Activated naive CD8-positive, alpha-beta T cell treated with anti-CD3 and anti-CD28 coated beads for 36 hours (primary cell): ENCODE measurements at places on chromosomes 11 and 22.
A peak's percentile ranks its signal among the peaks of the same experiment; 100 is the strongest.

DNA sequence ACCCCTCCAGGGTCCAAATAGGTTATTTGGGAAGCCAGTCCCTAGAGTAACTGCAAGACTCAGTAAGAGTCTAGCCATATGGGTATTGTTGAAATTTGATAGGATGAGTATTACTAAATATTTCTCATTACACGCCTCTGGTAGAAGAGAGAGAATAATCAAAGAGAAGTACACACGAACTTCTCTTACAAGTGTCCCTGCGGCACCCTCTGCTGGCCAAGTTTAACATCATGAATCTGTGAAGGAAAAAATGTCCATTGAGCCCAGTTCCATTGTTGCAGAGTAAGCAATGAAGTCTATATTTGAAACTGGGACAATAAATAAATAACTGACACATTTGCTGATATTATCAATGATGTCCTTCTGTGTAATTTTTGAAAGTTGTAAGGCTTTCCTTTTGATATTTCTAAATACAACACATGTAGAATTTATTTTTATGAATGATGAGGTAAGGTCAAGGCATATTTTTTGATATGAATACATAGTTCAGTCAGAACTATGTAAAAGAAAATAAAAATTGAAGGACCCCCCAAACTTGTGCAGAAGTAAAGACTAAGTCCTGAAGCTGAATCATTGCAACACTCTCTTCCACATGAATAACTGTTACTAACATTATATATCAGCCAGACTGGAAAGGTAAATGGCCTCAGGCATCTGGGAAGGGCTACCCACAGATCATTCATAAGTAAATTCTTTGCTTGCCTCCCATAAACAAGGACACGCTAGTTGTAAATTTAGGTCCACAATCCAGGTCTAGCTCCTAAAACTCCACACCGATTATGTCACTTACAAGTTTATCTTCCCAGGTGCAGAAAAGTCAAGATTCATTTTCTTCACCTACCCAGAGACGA is 10.0 kb downstream of the OR51L1 start:
- peak; percentile 6 for DNase-seq

DNA sequence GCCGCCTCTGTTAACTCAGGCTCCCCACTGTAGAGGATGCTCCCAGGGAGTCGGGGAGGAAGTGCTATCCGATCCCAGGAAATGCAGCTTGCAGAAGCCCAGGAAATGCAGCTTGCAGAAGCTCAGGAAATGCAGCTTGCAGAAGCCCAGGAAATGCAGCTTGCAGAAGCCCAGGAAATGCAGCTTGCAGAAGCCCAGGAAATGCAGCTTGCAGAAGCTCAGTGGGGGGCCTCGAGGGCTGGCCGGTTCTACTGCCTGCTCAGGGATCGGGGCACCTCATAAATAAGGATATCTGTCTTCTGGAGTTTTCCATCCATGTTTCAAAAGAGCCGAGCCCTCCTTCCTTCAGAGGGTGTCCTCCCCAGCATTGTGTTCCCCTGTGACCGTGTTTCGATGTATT is 25.1 kb upstream of the SMIM38 start:
- DNase-seq: no peak

DNA sequence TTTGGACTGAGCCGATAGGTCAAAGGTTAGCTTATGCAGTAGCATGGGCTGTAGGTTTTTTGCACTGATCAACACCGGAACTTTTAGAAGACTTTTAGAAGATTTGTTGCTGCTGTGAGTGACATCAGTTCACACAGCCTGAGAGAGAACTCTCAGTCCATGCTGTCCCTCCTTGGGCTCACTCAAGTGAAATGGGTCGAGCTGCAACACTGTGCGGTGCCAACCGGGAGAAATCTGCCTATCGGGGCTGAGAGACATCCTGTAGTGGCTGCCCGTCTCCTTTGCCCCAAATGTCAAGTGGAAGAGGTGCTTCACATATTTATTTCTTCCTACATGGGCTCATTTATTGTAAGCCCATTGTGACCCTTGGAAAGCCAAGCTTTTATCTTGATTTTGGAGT is 170.2 kb downstream of the LDLRAD3 start:
- DNase-seq: no peak

GRCh38 chr11:103703437-103703836 is 333.0 kb upstream of the DDI1 start:
- DNase-seq: no peak

DNA sequence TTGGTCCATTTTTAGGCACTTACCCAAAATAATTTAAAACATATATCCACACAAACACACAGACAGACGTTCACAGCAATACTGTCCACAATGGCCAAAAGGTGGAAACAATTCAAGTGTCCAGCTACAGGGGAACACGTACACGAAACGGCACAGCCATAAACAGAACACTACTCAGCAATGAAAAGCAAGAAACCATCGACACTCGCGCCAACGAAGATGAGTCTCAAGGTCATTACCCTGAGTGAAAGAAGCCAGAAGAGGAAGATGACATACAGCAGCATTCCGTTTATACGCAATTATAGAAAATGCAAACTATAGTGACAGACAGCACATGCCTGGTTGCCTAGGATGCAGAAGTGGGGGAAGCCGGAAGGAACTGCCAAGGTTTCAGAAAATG is 13.4 kb upstream of the COMT start:
- no peak for DNase-seq

- no peak for DNase-seq
Observed at GRCh38 chr22:35986088-35986487, 42.5 kb downstream of the RBFOX2 start.

GRCh38 chr11:134459246-134460061 is 47.4 kb upstream of the B3GAT1 start:
- DNase-seq: no peak

DNA sequence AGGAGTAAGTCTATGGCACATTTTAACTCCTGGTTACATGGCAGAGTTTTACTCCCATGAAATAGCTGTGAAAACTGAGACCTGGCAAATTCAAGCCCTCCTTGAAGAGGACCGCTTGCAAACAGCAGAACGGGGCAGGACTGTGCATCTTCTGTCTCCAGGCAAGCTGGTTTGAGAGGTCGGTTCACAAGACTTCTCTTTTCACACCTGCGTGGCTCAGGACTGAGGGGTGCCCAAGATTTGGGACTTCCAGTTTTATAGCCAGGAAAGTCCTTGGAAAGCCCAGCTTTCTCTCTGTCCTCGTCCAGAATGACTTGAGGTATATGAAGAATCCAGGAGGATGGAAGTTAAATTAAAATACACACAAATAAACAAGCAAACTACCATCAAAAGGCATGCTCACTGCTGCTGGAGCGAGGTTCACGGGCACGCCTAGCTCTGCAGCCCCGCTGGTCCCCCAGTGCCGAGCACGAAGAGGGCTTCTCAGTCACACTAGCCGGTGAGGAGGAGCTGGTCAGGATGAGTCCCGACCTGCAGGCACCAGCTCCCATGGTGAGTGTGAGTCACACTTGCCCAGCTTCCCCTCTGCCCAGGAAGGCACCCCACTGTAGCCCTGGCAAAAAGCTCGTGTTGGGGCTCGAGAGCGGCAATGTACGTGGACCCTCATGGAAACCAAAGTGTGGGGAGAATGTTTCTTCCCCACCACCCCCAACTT is 1382.4 kb downstream of the BRD1 start:
- no peak for DNase-seq

DNA sequence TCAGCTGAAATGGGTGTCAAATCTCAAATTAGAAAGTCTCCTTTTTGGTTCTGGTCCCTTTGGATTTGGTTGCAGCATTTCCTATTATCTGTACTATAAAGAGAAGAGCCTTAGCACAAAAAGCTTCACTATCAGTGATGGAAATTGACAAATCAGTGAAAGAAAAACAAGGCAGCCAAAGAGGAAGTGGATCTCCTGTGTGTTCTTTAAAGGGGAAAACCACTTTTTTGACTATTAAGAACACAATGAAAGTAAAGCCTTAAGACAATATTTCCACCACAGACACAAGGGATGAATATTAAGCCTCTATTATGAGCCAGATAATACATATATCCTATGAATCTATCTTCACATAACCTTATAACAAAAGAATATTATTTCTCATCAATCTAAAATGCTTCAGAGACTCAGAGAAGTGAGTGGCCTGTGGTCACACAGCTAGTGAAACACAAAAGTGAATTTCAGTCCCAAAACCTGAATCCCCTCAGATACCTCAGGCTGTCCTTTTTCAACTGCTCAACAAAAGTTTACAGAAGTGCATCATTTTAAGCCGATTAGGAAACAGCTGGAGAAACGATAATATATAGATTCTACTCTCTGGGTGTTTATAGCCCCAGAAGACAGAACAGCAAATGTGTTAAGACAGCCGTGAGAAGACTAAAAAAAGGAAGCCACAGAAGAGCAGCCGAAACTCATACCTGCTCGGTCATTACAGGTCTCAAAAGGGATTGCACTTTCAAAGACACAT is 24.4 kb upstream of the FSHB start:
- no peak for DNase-seq

DNA sequence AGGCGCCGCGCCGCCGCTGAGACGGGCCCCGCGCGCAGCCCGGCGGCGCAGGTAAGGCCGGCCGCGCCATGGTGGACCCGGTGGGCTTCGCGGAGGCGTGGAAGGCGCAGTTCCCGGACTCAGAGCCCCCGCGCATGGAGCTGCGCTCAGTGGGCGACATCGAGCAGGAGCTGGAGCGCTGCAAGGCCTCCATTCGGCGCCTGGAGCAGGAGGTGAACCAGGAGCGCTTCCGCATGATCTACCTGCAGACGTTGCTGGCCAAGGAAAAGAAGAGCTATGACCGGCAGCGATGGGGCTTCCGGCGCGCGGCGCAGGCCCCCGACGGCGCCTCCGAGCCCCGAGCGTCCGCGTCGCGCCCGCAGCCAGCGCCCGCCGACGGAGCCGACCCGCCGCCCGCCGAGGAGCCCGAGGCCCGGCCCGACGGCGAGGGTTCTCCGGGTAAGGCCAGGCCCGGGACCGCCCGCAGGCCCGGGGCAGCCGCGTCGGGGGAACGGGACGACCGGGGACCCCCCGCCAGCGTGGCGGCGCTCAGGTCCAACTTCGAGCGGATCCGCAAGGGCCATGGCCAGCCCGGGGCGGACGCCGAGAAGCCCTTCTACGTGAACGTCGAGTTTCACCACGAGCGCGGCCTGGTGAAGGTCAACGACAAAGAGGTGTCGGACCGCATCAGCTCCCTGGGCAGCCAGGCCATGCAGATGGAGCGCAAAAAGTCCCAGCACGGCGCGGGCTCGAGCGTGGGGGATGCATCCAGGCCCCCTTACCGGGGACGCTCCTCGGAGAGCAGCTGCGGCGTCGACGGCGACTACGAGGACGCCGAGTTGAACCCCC is 798 bp downstream of the BCR start:
- DNase-seq: peak; percentile 35

DNA sequence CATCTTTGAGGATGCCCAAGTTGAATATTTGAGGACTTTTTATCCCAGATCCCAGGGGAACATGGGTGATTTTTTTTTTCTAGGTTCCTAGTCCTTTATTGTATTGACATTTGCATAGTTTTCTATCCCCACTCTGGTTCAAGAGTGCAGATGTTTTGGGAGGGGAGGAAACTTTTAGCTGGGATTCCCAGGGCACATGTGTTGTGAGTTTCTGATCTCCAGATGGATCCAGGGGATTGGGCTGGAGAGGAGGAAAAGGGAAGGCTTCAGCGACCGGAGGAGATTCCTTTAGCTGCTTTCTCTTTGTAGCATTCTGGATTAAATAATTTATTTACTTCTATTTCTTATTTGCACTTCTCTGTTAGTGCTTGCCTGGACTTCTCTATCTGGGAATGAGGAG is 14.7 kb upstream of the SORL1-AS1 start:
- DNase-seq: no peak

- DNase-seq: peak; percentile 72
Observed at GRCh38 chr11:9003573-9004182, at the start of gene NRIP3. TSS of gene NRIP3 (minus strand) at chr11:9004001. CDS start at chr11:9003935, 66 bp downstream.

DNA sequence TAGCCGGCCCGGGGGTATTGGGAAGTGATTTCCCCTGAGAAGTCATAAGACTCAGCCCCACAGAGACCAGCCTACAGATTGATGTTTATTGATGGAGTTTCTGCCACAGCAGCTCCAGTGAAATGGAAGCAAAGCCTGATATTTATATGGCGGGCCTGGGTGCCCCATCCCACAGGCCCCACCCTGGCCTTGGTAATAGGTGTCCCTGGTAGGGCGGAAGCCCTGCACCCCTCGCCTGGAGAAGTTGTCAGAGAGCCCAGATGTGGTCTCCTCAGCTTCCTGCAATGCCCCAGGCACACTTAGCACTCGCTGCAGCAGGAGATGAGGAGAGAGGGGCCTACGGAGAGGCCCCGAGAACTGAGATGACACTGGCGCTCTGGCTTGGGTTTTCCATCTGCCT is 107.4 kb downstream of the MORC2 start:
- no peak for DNase-seq

- no peak for DNase-seq
Observed at GRCh38 chr22:31087744-31088215, 6.7 kb downstream of the SMTN start.

DNA sequence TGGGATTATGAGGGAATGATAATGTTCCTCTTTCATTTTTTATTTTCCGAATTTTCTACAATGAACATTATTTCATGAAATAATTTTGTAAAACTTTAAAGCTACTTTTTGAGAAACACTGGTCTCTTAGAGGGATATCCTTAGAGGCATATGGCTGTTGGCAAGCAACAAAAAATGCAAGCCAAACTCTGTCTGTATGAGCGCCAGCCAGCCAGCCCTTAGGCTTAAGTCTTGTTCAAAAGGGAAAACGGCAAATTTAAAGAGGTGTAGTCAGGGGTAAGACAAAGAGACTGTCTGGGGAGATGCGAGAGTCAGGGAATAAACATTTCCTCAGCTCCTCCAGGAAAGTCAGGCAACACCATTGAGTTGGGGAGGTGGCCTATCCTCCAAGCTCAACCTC is 22.5 kb downstream of the ASCC2 start:
- DNase-seq: no peak

DNA sequence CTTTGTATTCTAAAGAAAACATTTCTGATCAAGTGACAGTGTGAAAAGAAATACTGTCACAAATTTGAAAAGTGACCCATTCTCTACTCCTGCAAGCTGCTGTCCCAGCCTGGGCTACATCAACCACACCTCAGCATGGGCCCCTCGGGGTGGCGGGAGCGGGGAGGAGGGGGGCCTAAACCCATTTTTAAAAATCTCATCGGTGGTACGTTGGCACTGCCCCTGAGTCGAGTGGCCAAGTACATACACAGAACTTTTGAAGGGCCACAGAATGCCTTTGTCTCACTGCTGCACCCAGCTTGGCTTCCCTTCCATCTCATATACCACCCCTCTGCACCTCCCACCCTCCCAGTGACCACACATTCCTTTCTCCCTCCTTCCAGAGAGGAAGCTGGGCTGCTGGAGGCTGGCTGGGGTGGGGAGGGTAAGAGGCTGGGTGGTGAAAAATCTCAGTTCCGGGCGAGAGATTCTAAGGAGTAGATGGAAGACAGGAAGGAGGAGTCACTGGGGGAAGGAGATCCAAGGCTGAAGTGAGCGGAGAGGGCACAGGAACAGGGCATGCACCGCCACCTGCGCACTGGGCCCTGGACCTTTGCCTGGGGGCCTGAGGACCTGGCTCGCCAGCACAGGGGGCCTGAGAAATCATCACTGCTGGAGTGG is 21.1 kb downstream of the FXYD6 start:
- DNase-seq: no peak

DNA sequence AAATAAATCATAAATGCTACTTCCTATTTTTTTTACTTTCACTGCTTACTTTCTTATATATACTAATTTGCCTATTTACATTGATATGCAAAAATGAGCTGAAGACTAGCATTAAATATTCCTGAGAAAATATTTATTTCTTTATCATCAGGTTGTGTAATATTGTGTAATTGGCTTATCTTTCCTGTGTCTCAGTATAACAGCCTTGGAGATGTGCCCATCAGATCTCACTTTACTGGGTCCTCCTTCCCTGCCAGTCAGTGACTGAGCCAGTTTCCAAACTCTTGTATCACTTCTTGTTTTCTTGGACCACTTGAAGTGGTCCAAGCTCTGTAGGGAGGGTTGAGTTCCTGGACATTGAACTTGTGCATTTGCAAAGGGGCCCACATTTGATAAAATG is 900.0 kb downstream of the LUZP2 start:
- DNase-seq: no peak
